Kidney epithelial cell (primary cell): ENCODE measurements at places on chromosomes 4 and X. TPM values are rescaled to one million over a fixed set of nuclear protein-coding genes. Genes with fewer than 3 reads are reported as not detected.

ERVMER34-1 gene
- total RNA-seq, result 3.5 and 4.0 TPM in 2 replicates

DNA sequence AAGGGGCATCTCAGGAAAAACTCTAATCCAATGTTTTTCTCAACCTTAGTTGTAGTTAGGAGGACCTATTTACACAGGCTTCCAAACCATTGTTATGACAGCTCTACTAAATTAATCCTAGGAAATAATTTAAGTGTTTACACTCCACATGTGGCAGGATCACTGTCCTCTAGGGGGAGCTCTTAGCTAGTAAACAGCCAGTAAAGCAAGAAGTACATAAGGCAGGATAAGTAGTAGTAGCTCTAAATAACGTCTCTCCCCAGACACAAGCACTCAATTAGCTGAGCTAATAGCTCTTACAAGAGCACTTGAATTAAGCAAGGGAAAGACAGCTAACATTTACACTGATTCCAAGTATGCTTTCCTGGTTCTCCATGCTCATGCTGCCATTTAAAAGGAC lies 37.3 kb downstream of the NUDT11 start:
- no peak for DNase-seq

- DNase-seq, result no peak
Measured at GRCh38 chr4:8556341-8557150, 23.6 kb upstream of the GPR78 start.

DNA sequence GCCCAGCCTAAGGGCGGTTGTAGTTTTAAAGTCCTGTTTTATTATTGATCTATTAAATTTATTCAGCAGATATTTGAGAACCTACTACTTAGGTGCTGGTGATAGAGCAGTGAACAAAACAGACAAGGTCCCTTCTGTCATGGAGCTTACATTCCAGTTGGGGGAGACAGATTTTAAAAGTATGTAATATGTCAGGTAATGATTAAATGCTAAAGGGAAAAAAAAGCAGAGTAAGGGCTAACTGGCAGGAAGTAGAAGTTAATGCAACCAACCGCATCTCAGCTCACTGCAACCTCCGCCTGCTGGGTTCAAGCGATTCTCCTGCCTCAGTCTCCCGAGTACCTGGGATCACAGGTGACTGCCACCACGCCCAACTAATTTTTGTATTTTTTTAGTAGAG lies 7.8 kb upstream of the MCUB start:
- DNase-seq, result no peak

DNA sequence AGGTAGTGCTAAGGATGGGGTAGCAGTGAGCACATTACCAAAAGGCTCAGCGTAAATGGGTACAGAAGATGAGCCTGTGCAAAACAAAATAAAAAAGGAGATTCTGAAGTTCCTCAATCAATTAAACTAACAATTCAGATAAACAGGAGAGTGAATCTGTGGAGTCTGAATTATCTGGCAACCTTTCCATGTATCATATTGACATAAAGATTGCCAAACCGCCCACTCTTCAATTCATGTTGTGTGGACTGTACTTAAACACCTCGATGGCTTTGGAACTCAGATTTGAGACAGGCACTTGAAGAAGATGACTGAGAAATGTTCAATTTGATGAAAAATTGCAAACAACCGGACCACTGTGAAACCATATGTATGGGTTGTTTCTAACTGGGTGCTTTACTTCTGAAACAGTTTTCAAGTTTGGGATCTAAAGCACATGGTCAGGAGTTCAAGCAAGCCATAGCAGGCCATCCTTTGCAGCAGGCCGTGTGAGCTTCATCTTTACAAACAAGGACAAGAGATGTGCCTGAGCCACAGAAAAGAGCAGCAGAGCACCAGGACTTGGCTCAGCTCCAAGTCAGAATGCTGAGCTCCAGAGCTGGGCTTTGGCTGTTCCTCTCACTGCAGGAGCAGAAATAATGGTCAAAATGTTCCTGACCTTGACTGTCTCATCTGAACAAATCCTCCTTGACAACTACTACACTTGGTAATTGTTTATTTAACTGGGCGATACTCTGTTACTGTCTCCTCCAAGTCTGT lies 108.1 kb downstream of the MGST2 start:
- no peak for DNase-seq
